ENCODE measurements at places on chromosomes 2 and 18.
A peak's percentile ranks its signal among the peaks of the same experiment; 100 is the strongest.

DNA sequence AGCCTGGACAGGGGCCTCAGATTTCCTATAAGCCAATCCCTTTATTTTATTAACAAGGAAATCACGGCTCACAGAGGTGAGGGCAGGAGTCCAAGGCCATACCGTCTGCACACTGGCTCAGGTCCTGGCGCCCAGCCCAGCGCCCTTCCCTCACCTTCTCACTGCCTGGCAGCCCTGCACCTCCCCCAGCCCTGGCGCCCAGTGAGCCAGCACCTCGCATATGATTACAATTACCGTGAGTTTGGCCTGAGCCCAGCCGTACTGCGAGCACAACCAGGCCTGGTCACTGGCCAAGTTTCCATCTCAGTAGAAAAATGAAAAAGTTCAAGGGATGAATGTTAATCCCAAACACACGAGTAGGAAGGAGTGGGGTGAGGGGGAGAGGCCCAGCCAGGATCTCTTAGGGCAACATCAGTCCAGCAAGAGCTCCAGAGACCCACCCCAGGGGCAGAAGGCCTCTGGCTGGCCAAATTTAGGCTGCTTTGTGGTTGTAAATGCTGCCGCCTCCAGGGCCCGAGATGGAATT, 68.4 kb downstream of the MCFD2 start:
- peak; percentile 92 for DNase-seq

DNA sequence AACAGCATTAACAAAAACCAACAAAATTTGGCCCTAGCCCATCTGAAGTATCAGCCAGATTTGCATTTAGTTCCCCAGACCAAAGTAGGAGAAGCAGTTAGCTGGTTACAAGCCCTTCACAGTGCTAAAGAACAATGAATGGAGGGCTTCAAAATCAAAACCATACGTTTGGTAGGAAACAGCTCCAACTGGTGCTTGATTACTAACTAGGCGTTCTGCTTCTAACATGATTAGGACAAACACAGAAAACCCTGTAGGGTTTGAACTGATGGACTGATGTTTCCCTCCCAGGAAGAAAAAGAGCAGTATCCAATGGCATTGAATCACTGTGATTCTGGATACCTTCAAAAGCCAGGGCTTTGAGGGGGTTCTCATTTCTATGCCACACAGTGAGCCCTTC, 20.5 kb upstream of the STAT4 start:
- DNase-seq: no peak

- no peak for DNase-seq
Observed at GRCh38 chr2:22513563-22513962, 871.4 kb upstream of the KLHL29 start.

DNA sequence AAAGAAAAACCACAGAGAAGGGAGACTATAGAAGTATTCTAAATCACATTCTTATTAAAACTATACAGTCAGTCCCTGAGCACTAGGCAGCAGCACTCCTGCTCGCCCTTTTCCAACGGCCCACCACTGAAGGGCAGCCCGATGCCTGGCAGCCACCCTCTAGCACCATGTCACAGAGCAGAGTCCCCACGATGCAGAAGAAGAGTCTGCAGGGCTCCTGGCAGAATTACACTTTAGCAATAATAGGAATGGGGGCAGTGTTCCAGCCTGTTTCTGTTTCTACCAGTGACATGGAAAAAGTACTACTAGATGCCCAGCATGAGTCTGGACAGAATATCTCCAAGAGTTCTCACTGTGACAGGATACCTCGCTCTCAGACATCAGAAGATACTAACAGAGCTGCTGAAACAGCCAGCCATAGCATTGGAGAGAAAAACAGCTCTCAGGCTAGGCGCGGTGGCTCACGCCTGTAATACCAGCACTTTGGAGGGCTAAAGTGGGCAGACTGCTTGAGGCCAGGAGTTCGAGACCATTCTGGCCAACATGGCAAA, 87.6 kb downstream of the C2orf74 start:
- no peak for DNase-seq

- DNase-seq: no peak
Observed at GRCh38 chr2:152386266-152386665, 51.3 kb downstream of the FMNL2 start.

DNA sequence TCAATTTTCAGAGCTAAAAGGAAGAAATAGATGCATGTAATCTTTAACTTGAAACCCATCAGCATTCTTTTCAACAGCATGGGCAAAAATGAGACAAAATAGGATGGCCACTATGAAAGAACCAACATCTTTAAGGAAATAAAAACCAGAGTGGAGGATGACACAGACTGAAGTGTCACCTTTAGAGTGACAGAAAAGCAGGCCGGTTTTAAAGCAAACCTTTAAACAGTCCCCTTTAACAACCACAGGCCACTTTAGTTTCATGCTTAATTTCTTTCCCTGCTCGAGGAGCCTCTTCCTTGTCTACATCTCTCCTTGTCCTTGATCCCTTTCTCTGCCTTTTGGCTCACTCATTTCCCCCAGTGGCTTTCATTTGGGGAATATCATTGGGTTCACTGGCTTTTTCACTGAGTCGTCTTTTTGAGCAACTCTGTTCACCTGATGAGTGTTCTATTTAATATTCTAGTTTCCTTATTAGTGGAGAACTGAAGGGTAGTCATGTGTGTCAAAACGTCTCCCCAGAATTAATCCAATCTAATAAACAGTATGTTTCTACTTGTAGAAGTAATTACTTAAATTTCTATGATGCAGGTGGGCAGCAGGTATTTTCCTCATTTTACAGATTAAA, 72.5 kb downstream of the DOCK10 start:
- no peak for DNase-seq

- DNase-seq: no peak
Observed at GRCh38 chr2:165219481-165219880, 15.6 kb upstream of the SCN3A start.

DNA sequence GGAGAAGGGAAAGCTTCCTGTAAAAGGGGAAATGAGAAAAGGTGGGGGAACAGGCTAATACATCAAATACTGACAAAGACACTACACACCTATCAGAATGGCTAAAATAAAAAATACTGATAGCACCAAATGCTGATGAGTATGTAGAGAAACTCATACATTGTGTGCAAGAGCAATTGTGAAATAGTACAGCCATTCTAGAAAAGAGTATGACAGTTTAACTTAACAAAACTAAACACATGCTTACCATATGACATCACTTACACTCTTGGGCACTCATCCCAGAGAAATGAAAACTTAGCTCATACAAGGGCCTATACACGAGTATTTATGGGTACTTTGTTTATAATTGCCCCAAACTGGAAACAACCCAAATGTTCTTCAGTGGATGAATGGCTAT, 53.4 kb downstream of the ZNF638 start:
- no peak for DNase-seq

DNA sequence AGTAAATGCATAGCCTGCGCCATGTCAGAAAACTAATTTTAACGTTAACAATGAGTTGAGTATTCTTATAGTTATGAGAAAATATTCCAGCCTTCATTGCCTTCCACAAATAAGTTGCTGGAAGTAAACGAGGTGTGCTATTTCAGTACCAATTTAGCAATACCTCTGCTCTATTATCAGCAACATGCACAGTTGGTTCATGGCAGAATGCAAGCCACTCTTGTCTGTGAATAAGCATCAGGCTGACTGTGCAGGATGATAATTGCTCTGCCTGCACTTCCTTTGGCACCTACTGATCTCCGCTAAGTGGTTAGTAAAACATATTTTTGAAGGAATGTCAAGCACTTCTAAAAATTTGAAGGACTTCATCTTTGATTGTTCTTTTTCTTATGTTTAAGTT, 261.9 kb upstream of the SIX3 start:
- DNase-seq: no peak

- no peak for DNase-seq
Observed at GRCh38 chr2:240569998-240570530, 1.8 kb downstream of the RNPEPL1 start.

- DNase-seq: no peak
Observed at GRCh38 chr18:8290435-8290834, 318.8 kb upstream of the RAB12 start.

DNA sequence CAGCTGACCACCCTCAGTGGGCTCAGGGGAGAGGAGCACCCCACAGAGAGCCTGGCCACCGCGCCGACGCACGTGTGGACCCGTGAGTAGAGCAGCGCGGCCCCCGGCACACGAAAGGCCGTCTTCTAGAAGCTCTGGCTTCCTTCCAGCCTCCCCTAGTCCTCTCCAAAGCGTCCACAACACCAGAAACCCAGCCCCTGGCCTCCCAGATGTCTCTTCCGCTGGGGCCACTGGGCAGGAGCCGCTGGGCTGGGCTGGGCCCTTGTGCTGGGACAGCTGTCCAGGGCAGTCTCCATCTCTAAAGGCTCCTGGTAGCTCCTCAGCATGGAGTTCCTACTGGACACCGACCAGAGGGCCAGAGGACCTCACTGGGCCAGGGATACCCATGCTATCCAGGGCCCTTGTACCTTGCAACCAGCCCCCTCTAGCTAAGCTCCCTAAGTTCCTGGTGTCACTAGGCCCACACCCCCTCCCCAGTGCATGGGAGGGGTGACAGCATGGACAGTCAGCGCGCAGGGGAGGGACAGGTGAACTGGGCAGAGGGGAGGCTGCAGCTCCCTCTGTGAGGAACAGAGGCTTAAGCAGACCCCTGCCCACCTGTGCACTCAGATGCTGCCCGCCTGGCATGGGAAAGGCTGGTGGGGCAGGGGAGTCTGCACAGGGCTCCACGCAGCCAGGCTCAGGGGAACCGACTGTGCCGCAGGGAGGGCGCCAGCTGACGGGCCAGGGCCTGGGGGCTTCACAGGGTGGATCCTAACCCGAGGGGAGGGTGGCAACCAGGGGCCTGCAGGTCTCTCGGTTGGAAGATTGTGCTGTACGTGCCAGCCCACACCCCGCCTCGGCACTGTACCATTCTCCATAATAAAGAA, 32.9 kb downstream of the MTERF4 start:
- no peak for DNase-seq

- no peak for DNase-seq
Observed at GRCh38 chr18:55064760-55065159, 105.5 kb upstream of the CCDC68 start.

DNA sequence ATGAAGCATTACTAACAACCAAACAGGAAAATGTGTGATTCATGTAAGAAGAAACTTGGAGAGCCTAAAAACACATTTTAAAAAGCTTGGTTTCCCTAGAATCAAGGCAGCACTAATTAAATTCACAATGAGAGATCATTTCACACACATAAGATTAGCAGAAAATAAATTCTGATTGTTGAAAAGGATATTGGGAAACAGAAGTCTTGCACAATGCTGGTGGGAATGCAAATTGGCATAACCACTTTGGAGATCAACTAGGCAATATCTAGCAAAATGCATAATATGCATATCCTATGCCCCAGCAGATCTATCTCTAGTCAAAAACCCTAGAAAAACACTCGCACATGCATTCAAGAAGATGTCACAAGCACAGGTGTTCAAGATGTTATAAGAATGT, 75.3 kb upstream of the SIX3 start:
- no peak for DNase-seq

- no peak for DNase-seq
Observed at GRCh38 chr18:331221-331821, 63.5 kb upstream of the THOC1 start.

- no peak for DNase-seq
Observed at GRCh38 chr2:226558418-226558817, 241.2 kb downstream of the IRS1 start.

DNA sequence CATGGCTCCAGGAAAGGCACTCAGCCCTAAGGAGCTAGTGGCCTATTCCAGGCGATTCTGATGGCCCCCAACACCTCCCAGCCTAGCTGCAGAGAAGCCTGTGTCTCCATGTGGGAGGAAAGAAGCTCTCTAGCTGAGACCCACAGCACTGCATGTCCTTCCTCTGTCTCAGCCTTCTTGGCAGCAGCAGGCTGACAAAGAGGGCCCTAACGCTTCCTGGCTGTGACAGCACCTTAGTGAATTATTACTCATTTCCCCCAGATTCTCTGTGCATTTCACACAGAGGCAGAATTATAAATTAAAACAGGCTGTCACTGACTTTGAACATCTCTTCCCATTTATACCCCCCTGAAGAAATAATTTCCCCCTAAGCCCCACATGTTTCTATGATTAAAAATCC, 206.8 kb downstream of the CLIP4 start:
- no peak for DNase-seq

DNA sequence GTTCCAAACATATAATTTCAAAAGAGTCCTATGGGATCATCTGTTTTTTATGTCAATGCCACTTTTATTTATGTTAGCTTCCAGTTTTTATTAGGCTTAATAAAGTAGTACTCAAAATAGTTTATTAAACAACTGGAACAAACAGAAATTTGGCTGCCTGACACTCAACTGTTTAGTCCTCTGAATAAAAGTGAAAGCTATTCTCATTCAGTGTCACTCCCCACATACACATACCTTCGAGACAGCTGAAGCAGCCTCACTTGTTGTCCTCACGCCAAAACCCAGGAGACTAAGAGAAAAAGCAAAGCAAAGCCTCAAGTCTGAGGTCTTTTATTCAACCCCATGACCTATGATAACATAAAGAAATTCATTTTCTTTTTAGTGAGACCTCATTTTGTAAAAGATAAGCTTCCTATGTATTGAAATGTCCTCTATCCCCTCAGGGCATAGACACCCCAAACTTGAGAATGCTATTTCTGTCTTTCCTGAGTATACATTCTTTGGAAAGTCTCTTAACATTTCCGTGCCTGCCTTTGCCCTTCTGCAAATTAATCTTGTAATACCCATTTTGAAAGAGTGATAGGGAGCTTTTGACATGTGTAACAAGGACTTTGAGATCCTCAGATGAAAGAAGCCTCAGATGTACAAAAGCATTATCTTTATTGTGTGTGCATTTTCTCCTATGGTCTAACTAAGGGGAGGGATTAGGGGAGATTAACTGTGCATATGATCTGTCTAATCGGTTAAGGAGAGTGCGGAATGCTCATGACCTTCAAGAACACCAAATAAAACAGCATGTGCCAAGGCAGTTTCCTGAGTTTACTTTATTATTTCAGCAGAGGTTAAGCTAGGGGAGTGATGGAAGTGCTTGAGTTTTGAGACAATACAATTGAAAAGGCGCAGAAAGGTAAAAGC, 1523.7 kb upstream of the PIK3C3 start:
- DNase-seq: no peak

GRCh38 chr2:188176620-188177019, 115.1 kb upstream of the GULP1 start:
- DNase-seq: no peak

DNA sequence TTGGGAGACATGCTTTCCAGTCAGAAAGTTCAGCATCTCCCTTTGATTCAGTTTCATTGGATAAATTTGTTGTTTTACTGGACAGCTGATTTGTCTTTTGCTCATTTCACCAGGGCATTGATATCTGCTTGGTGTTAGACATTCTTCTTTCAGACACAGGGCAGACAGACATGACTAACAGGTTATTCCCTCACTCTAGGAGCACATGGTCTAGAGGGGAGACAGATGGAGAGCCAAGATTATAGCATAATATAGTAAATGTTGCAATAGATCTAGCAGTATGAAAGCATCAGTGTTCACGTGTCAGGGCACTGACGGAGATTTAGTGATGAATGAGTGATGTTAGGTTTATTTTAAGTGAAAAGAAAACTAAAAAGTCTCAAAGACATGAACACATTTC, 187.0 kb upstream of the CYRIA start:
- no peak for DNase-seq

GRCh38 chr2:21910832-21911507, 787.2 kb downstream of the TDRD15 start:
- DNase-seq: no peak

GRCh38 chr2:121287146-121287798, 2.3 kb upstream of the TFCP2L1 start:
- peak; percentile 15 for DNase-seq

- DNase-seq: no peak
Observed at GRCh38 chr2:138771534-138771933, 8.7 kb downstream of the NXPH2 start.

- no peak for DNase-seq
Observed at GRCh38 chr2:134190062-134190806, 63.6 kb upstream of the MGAT5 start.

Data from hindlimb muscle (tissue), 1 donor.